SHP77 treated with DMSO at 0.1 percent for 48 hours (cell line): ENCODE measurements at places on chromosomes 11 and 22.

GRCh38 chr11:86519064-86519911, 144.6 kb downstream of the CCDC81 start:
- DNase-seq, result no peak

DNA sequence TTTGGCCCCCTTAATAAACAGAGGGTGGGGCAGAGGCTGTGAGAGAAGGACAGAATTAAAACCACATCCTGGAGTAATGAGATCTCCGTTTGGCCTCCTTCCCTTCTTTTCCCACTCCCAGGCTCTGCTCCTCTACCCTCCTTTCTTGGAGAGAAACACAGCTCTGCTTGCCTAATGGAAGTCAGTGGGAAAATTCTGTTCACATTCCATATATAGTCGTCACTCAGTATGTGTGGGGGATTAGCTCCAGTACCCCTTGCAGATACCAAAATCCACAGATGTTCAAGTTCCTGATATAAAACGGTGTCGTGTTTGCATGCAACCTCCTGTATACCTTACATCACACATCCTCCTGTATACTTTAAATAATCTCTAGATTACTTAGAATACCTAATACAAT, 37.6 kb upstream of the THY1 start:
- DNase-seq, result no peak

GRCh38 chr11:11263238-11264005, 89.6 kb downstream of the CSNK2A3 start:
- no peak for DNase-seq

- no peak for DNase-seq
These were observed 4.1 kb downstream of the SYT13 start for GRCh38 chr11:45282081-45282480.

GRCh38 chr11:78290293-78291176, 101.8 kb downstream of the USP35 start:
- no peak for DNase-seq

DNA sequence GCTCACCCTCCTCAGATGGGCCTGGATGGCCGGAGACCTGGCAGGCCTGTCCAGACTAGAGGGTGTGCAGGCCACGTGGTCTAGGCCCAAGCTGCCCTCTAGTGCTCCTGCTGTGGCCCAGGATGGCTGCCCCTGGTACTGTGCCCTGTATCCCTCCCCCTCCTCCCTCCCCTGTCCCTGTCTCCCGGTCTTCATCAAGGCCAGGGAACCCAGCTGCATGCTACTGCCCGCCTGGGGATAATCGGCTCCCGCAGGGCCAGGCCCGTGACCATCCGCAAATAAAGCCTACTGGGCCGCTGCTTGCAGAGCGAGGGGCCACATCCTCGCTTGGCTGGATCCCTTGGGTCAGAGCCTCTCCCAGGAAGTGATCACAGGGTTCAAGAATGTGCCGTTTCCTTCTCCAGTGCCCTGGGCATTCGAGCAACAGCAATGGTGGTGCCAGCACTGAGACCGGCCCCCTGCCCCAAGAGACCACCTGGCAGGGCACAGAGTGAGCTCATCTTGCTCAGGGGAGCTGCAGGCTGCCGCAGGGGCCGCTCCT, 51.1 kb downstream of the WNT7B start:
- DNase-seq, result no peak

DNA sequence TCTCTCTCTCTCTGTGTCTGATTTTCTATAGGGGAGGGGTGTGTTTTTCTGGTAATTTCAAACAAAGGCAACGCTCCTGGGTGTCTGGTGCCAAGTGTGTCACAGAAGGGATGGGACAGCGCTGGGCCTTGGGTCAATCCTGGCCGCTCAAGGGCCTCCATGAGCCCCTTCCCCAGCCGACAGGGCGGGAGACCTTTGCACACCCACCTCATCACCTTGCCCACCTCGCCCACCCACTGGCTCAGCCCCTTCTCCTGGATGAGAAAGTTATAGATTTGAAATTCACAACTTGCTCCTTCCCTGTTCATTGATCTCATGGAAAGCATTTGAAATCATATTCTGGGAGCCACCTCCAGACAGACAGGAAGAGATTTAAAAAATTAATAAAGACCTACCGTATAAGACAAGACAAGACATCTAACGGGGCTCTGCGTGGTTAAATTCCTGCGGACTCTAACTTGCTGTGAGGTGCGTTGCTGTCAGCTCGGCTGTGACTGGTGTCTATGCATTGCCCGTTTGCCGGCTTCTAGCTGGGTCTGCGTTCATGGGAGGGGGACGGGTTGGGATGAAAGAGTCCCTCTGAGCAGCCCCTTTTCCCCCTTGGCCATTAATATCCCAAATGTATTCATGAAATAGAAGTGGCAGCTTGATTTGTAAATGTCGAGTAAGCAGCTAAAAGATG, 27.0 kb downstream of the MPPED1 start:
- no peak for DNase-seq

GRCh38 chr11:76578654-76579055, 91.9 kb downstream of the LRRC32 start:
- no peak for DNase-seq

DNA sequence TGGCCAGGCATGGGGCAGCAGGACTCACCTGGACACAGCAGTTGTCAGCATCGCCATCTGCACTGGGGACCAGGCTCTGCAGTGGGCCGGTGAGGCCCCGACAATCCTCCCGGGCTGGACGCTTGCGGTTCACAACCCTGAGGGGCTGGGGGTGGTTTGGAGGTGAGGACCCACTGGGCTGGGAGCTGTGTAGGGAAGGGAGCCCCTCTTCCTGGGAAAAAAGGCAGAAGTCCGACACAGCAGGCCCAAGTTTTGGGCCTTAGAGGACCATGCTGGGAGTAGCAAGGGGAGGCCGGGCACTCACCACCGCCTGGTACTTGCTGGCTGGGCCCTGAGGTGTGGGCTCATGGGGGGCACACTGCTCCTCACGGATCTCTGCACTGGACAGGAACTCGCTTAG, 39.8 kb upstream of the KCNJ11 start:
- no peak for DNase-seq

- DNase-seq, result no peak
These were observed 80.9 kb downstream of the FAM76B start for GRCh38 chr11:95708681-95709080.

- DNase-seq, result no peak
These were observed 66.6 kb upstream of the TP53I11 start for GRCh38 chr11:45017329-45017728.

DNA sequence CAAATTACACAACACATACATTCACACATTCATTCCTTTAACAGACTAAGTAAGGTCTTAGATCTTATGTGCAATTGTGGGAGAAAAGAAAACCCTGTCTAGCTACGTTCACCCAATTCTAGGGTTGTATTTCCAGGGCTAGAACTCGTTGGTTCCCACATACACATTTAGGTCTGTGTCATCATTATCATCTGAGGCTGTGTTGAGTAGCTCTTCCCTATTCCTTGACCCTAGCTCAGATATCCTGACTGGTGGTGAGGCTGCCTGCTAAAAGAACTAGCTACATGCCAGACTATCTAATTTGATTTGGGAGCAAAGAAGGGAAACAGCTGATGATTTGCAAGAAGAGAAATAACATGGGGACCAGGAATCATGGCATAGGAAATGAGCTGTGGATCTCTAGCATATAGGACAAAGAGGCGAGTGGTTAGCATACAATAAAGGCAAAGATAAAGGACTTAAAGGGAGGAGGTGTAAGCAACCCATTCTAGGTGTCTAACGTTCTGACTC, 27.5 kb upstream of the OR10G7 start:
- no peak for DNase-seq

DNA sequence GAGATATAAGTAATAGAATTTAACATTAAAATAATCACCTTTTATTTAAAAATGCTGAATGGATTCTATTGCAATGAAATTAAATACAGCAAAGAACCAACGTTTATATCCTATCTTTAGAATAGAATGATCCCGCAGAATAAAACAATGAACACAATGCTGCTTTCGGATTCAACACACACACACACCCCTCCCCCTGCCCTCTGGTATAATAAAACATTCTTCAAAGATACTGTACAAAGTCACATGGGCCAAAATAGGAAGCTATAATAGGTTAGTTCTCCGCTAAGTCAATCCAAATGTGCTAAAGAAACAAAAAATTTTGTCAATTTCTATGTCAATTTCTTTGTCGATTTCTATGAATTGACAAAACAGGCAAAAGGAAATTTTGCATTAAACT, 47.1 kb downstream of the TMEM123 start:
- no peak for DNase-seq

DNA sequence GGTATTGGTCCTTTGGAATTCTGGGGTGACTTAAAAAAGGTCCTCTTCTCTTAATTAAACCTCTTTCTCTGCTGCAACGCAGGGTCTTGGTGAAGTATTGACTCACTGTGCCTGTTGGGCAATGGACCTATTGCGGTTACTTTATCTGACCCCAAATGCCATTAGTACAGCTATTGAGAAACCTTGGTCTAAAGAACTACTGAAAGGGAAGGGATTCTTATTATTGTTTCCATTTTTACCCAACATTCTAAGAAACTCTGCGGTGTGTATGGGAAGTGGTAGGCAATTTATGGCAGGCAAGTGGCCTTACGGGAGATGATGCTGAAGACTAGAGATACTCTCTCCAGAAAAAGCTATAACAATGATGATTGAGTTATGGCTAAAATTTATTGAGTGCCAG, 12.5 kb downstream of the SLC6A5 start:
- no peak for DNase-seq

DNA sequence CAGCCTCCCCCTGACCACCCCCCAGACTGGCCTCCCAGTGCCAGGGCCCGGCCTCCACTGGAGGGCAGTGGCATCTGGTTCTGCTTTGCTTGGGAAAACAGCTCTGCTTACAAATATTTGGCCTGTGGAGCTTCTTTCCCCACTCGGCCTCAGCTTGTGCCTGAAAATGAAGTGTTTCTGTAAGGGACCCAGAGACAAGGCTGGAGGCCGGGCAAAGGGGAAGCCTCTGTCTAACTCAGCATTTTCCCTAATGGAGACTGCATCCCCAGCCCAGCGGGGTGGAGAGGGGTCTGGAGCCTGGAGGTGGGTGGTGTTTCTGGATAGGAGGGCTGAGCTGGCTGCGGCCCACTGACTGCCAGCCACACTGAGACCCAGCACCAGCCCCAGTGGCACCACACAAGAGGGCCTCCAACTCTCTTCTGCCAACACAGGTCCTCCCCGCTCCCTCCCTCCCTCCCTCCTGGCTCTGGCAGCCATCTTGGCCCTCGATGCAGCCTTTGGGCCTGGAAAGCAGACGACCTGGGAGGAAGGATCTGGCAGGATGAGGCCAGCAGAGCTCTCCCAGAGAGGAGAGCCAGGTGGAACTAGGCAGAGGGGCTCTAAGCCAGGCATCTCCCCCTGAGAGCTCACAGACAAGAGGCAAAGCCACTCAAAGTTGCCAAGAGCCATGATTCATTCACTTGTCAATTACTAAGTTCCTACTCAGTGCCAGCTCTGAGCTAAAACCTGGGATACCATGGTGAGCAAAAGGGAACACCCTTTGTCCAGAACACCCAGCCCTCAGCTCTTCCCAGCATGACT, 77.1 kb upstream of the CD82 start:
- no peak for DNase-seq

- no peak for DNase-seq
These were observed 20.5 kb downstream of the ZNF280B start for GRCh38 chr22:22487869-22488597.

DNA sequence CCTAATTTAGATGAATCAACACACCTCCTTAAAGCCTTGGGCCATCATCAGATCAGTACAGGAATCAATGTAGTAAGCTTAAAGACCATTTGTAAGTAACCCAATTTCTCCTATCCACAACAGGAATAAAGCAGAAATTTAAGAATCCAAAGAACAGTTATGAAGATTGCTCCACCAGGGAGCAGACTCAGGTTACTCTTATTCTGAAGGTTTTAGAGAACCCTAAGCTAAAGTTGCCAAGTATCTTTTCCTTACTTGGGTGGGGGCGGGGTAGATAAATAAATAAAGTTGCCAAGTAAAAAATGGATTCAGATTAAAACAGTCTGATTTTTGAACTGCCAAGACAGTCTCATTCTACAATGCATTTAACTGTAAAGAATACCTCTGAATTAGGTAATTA, 18.1 kb downstream of the CKAP5 start:
- DNase-seq, result no peak

- DNase-seq, result no peak
These were observed 146.4 kb downstream of the CHST1 start for GRCh38 chr11:45518833-45519535.

DNA sequence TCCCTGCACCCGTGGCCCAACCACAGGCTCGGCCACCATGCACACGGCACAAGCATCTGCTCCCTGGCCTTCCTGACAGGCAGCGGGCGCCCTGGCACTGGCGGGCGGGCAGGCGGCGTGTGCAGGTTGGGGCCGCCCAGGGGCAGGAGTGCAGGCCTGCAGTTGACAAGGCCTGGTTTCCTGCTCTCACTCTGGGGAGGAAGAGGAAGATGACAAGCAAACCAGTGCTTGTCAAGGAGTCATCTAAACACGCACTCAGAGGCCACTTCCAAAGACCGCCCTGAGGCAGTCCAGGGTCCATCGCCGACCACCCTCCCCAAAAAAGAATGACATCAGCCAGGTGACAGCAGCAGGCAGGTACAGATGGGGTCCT, 65.3 kb upstream of the LINC01488 start:
- DNase-seq, result no peak

- no peak for DNase-seq
These were observed 24.0 kb downstream of the SLCO2B1 start for GRCh38 chr11:75174781-75175370.

GRCh38 chr11:31795706-31796498, 15.2 kb downstream of the PAX6 start:
- no peak for DNase-seq

- no peak for DNase-seq
These were observed 609.7 kb downstream of the TBC1D22A start for GRCh38 chr22:47372111-47372581.

GRCh38 chr11:71940561-71941219, 11.8 kb downstream of the RNF121 start:
- DNase-seq, result no peak

DNA sequence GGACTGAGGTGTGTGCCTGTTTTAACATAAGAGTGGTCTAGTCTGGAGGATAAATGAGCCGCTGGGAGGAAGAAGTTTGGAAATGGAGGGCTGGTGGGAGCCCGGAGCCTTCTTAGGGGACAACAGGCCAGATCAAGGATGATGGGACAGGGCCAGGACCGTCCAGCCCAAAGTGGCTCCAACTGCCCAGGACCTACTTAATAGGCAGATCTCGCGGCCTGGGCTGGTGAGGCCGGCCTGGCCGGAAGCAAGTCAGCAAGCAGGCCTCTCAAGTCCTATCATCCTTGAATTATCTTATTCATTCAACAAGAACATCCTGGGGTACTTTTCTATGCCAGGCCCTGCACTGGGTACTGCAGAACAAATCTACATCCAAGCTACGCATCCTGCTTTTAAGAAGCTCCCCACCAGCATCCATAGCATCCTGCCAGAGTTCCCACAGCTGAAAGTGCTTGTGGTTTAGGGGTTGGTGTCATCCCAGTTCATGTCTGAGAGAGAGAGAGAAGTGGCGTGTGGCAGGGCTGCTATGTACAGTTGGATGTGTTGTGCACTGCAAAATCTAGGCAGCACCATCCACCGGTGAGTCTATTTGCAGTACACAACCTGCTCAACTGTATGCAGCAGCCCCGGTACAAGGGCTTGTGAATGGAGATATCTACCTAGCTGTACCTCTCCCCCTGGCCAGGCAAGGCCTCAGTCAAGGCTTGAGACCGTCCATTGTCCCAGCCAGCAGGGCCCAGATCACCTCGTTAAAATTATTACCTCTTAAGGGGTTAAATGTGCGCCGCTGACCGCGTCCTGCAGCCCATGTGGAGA, 82.1 kb downstream of the FBLN1 start:
- no peak for DNase-seq
